KBM-7 (cell line): ENCODE measurements at places on chromosomes 4 and X.

DNA sequence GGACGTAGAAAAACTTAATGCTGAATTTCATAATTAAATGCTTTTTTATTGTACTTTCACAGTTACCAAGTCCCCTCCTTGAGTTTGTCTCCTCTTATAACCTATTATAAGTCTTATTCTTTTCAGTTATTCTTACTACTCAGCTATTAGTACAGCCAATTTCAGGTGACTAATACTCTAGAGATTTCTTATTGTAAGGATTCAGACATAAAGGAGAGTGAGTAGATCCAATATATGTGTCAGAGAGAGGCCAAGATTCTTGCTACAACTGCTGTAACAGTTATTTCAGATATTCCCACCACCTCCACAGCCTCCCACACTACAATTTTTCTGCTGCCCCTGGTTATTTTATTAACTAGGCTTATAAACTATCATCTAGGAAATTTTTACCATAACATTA is 274.5 kb downstream of the GPAT3 start:
- no peak for DNase-seq

GRCh38 chr4:1910643-1911042 is 39.5 kb downstream of the NSD2 start:
- peak; percentile 58 for DNase-seq

- DNase-seq, result no peak
Observed at GRCh38 chr4:53647547-53647946, 56.3 kb upstream of the LNX1 start.

- no peak for DNase-seq
Observed at GRCh38 chr4:97778174-97778573, 365.1 kb downstream of the STPG2 start.

DNA sequence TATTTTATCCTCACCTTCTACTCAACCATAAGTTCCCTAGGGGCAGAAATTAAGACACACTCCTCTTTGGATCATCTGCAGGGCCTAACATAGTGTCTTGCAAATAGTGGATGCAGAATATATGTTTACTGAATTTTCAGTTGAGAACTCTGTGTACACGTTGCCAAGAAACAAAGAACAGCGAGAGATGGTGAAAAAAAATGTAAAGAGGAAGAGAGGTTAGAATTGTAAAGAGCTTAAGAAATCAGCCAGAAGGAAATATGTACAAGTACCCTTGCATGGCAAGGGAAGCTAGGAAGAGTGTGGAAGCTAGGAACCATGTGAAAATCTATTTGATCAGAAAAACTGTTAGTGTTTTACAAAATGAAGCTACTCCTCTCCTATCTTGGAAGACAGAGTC is 431.0 kb downstream of the SMARCA1 start:
- no peak for DNase-seq
